NCI-H748 treated with DMSO at 0.1 percent for 48 hours (cell line): ENCODE measurements at places on chromosomes 1 and 21.

DNA sequence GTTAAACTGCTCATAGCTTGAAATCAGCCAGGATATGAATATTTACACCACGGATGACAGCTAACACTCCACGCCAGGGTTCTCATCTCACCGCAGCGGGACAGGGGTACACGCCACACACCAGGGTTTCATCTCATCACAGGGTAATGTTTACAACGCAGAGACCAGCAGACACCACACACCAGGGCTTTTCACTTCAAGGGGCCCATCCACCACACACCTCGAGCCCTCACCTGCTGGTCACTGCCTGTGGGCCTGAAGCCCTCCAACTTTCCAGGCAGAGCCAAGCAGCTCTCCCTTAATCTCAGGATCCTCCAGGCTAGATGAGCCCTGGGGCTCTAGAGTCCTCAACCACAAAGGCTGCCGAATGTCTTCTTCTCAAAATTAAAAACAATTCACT lies 1.3 kb upstream of the KRTAP10-12 start:
- no peak for DNase-seq

DNA sequence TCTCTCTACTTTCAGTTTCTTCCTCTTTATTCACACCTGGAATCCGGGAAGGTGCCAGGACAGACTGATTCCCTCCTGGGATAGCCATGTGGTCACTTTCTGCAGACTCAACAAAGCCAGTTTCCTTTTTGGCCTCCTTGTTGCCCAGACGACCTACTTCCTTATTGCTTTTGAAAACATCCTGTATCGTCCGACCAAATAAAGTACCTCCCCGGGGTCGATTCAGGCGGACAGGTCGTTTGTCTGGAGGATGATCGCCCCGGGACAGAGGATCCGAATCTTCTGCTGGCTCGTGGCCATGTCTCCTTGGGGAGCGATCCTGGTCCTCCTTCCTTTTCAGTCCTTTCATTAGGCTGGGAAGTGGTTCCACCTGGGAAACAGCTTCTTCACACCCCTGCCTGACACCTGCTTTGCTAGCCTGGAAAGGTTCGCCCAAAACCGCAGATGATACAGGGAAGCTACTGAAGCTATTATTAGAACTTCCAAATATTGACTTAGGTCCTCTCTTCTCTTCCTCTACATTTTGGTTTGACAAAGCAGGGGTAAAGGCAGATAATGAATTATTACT lies 1.2 kb downstream of the MCM3AP start:
- DNase-seq = no peak

DNA sequence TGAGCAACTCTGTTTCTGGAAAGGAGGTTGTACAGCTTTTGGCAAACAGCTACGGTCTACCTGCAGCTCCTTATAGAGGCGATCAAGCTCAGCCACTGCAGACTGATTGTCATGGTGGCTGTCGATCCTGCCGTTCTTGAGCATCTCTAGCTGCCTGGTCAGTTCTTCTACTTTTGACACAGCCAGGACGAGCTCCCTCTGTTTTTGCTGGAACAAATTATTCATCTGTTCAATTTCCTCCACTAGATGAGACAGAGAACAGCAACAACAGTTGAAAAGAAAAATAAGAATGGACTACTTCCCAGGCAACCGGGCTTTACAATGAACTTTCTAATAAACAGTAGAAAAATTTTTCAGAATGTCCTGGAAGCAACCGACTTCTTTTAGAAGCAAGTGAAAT lies 42.5 kb downstream of the TP53BP2 start:
- DNase-seq = no peak

GRCh38 chr1:231091831-231092301 lies 51.8 kb upstream of the FAM89A start:
- DNase-seq = peak; percentile 46

DNA sequence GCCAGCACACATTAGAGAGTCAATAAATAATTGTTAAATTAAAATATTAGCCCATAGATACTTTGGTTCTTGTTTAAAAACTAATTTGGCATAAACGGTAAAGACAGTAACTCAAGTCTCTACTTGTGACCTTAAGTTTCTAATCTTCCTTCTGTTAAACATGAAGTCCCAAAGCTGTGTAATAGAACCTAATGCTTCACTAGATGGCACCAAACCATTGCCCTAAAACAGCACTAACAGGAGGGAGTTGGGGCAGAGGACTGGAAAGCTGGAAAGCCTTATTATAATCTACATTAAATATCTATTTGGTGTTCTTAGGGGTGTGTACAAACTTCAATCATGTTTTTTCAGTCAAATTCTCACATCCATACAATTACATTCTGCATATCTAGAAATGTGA lies 176.7 kb downstream of the OLFM3 start:
- peak; percentile 64 for DNase-seq

- no peak for DNase-seq
Observed at GRCh38 chr1:168391851-168392681, 111.4 kb downstream of the TBX19 start.

GRCh38 chr1:12669529-12670068 lies 25.7 kb downstream of the AADACL4 start:
- DNase-seq = no peak

DNA sequence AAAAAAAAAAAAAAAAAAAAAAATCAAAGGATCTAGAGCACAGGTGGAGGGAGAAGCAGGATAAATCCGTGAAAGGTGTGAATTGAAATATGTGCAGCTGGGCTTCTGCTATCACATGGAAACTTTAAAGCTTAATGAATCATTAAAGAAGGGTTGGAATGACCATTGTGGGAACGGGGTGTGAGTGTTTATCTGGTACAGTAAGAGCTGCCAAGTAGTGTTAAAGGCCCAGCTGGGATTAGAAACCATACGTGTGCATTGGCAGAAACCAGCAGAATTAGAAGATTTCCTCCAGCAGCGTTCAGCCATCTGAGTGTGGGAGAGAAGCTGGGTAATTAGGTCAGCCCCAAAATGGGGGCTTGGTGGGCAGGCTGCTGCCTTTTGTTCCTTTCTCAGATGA lies 13.5 kb downstream of the FALEC start:
- no peak for DNase-seq

- DNase-seq = no peak
Observed at GRCh38 chr1:201648066-201648906, 109.4 kb downstream of the NAV1 start.

DNA sequence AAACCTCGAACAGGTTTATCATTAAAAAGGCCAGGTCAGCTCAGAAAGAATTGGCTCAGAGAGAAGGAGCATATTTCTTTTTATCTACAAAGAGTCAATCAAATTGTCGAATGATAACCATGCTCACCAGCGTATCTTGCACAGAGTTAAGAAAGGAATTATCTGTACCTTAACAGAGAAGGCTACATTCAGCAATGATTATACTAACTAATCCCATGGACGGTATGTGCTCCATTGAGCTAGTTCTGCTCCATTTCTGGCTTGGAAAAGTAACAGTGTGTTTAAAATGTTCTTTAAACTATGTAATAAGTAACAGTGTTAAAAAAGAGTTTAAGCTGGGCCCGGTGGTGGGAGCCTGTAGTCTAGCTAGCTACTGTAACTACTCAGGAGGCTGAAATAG lies 4.2 kb downstream of the UBR4 start:
- no peak for DNase-seq

DNA sequence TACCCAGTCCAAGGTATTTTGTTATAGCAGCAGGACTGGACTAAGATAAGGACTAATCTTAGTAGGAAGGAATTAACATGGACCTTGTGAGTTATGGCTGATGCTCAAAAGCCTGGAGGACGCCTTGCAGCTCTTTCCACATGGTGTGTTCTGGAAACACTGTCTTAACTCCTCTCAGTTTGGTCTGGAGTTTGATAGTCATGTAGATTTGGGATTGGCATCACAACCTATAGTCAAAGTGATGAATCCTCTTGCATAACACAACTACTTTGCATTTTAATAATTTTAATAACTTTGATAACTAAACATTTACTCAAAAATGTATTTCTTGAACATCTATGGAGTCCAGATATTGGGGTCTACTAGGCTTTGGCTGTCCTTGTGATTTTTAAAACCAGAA lies 293.7 kb downstream of the KIF26B start:
- no peak for DNase-seq

- no peak for DNase-seq
Observed at GRCh38 chr21:36929622-36930021, 36.8 kb downstream of the HLCS start.
